Retinal pigment epithelial cell (primary cell): ENCODE measurements at places on chromosomes 7 and 10.

- DNase-seq = no peak
Observed at GRCh38 chr7:148260599-148260998, 330.0 kb upstream of the C7orf33 start.

DNA sequence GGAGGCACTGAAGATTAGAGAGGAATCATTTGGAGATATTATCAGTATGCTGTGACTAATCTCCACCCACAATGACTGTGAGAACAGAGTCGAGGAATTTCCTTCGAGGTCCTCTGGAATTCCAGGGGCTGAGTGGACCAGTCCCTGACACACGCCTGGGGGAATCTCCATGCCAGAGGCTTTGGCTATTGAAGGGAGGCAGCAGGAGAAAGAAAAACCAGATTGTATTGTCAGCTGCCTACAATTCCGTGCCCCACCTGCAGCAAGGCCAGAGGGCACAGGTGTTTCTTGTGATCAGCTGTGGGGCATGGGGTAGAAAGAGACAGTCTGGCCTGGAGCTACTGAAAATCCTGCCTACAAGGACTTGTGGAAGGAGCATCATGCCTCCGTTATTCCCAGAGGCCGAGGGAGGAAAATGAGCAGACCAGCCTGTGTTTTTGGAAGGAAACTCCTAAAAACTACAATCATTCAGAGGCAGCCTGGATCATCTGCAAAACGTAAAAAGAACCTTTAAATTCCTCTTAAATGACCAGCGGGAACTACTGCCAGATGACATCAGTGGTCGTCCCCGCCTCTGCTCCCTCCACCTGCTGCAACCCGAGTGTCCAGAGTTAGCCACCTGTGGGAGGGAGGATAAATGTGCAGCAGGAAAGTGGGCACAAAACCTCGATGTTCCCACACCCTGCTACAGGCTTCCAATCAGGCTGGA, 25.4 kb upstream of the ANK3 start:
- peak; percentile 57 for DNase-seq

- no peak for DNase-seq
Observed at GRCh38 chr10:29748109-29748650, 113.4 kb upstream of the SVIL start.

DNA sequence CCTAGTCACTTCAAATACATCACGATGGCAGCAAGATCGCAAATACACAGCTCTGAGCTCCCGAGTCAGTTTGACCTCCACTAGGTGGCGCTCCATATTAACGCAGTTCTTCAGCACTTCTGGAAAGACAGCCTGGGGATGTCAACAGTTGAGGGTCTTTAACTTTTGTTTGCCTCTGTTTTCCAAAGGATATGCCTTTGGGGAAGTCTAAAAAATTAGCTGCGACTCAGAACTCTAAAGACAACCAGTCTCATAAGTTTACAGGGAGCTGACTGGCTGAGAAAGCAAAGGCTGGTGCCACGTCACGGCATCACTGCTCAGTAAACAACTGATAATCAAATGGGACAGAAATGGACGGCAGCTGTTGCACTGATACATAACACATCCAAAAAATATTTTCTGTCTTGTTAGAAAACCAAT, 458.8 kb downstream of the SORCS1 start:
- peak; percentile 12 for DNase-seq

- no peak for DNase-seq
Observed at GRCh38 chr7:121753944-121754343, 119.0 kb upstream of the PTPRZ1 start.

GRCh38 chr10:125734823-125735222, 15.3 kb downstream of the EDRF1 start:
- DNase-seq = no peak
